ENCODE measurements at places on chromosomes 13 and 19.

- no peak for DNase-seq
These were observed 46.0 kb downstream of the C13orf46 start for GRCh38 chr13:113927661-113928581.

GRCh38 chr13:50955241-50955640 lies 45.6 kb downstream of the RNASEH2B start:
- DNase-seq, result no peak

GRCh38 chr13:34546344-34547250 lies 395.5 kb upstream of the NBEA start:
- no peak for DNase-seq

GRCh38 chr13:98371516-98372023 lies 194.5 kb upstream of the RNF113B start:
- DNase-seq, result no peak

All from effector CD4-positive, alpha-beta T cell (primary cell).